Stimulated activated CD8-positive, alpha-beta memory T cell treated with anti-CD3 and anti-CD28 coated beads, Interleukin-15, amount 100 ng/mL, for 1 hour (primary cell): ENCODE measurements at places on chromosomes 13 and 19.

DNA sequence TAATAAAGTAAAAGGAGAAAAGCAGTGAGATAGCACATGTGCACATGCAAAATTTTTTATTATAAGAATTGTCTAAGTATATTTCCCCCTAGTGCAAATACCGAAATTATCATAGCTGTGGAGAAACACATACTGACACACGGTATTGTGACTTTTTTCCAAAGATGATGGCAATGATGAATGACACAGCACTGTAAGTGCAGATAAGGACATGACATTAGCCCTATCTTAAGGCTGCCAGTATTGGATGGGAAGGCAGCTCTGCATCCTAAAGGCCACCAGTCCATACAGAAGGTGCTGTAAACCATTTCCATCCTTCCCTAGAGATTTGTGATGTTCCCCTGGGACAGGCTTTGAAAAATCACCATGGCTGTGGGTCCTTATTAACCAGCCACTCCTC lies 11.5 kb upstream of the MICU2 start:
- DNase-seq: no peak

- no peak for DNase-seq
These were observed 9.1 kb downstream of the GRIN3B start for GRCh38 chr19:1009041-1009980.

- no peak for DNase-seq
These were observed 29.1 kb upstream of the IGFL4 start for GRCh38 chr19:46069806-46070341.

GRCh38 chr13:95251641-95252040 lies 49.6 kb downstream of the ABCC4 start:
- no peak for DNase-seq

GRCh38 chr19:16830679-16831078 lies 1.5 kb downstream of the SIN3B start:
- no peak for DNase-seq

DNA sequence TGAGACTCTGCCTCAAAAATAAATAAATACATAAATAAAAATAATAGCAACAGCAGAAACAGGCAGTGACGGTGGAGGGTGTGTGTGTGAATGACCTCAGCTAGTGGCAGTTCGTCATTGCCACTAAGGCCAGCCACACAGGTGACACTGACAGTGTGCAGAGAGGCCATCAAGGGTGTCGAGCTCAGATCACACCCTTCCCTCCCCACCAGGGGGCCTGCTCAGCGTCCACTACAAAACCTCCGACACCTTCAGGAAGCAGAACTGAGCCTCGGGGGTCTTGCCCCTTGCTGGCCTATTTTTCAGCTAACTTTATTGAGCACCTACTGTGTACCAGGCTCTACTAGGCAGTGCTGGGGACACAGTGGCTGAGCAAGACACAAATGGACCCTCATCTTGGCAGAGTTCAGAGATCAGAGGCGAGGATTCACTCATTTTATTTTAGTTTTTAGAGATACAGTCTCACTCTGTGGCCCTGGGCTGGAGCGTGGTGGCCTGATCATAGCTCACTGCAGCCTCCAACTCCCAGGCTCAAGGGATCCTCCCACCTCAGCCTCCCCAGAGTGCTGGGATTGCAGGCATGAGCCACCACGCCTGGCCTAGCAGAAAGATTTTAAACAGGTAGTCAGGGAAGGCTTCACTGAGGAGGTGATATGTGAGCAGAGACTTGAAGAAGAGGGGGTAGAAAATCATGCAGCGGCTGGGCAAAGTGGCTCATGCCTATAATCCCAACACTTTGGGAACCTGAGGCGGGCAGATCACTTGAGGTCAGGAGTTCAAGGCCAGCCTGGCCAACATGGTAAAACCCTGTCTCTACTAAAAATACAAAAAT lies 30.3 kb upstream of the SEMA6B start:
- DNase-seq: no peak

DNA sequence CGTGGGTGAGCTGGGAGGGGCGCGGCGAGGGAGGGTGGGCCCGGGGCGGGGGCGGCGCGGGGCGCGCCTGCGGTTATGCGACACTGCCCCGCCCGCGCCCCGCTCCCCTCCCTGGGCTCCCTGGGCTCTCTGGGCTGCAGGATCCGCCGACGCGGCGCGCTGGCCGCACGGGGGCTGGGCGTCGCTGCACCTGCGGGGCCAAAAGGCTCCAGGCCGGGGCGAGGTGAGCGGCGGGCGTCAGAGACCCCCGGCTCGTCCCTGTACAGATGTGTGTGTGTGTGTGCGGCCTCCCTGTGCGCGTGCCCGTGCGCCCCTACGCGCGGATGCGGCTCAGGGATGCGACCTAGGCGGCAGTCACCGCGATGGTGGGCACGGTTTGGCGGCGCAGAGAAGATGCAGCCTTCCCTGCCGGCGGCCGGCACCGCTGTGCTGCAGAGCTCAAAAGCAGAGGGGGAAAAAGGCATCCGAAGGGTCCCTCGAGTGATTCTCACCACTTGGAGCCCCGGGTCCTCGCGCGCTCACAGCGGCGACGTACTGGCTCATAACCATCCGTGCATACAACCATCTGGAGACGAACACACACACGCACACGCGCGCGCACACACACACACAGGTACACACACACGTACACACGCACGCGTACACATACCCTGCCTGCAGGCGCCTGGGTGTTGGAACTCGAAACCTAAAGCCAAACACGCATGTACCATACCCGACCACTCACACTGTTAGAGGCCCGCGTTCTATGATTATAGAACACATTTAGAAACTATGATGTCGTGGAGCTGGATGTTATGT lies 709 bp downstream of the ATP8A2 start:
- DNase-seq: no peak

DNA sequence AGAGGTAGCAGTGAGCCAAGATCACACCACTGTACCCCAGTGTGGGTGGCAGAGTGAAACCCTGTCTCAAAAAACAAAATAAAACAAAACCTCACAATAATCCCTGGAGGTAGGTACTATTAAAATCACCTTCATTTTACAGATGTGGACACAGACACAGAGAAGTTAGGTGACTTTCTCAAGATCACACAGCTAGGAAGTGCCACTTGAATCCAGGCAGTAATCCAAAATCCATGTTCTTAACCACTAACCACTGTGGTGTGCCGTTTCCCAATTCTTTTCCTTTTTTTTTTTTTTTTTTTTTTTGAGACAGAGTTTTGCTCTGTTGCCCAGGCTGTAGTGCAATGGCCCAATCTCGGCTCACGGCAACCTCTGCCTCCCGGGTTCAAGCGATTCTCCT lies 9.0 kb downstream of the PPP1R14A start:
- DNase-seq: no peak
